ENCODE measurements at places on chromosomes 16 and 17. TPM values are rescaled to one million over a fixed set of nuclear protein-coding genes. Genes with fewer than 3 reads are reported as not detected.

KRTAP16-1 gene
- not detected for total RNA-seq

SPEM3 gene
- total RNA-seq: not detected

TBC1D24 gene
- 16.7 TPM for total RNA-seq

HCRT gene
- total RNA-seq: not detected

CRHR1 gene
- total RNA-seq: not detected

MT4 gene
- total RNA-seq: not detected

SLC13A2 gene
- total RNA-seq: 0.66 TPM

SNAI3 gene
- total RNA-seq: 0.96 TPM

HAGHL gene
- 5.1 TPM for total RNA-seq

SPNS3 gene
- not detected for total RNA-seq

BCAS3 gene
- total RNA-seq: 31.2 TPM

CTRB2 gene
- total RNA-seq: not detected

ABCC11 gene
- total RNA-seq: 0.32 TPM

Data from breast epithelium (tissue), 4 donors.